Activated gamma-delta T cell treated with anti-CD3 and anti-CD28 coated beads, Interleukin-2, amount 50 U/mL, for 16 hours (primary cell): ENCODE measurements at places on chromosomes 12 and 14.

DNA sequence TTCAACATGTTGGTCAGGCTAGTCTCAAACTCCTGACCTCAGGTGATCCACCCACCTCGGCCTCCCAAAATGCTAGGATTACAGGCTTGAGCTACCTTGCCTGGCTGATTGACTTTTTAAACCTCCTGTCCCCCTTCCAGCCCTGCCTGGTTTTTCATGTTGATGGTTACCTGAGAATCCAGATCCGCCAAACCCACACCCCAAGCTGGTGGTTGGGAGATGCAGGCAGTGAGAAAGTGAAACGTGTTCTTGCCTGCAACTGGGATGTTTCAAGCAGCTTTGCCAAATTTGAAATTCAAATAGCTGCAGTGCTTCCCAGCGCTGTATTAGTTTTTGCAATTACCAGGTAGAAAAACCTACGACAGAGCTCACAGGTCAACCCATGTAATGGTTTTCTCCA, 238.3 kb upstream of the PWP1 start:
- no peak for DNase-seq

DNA sequence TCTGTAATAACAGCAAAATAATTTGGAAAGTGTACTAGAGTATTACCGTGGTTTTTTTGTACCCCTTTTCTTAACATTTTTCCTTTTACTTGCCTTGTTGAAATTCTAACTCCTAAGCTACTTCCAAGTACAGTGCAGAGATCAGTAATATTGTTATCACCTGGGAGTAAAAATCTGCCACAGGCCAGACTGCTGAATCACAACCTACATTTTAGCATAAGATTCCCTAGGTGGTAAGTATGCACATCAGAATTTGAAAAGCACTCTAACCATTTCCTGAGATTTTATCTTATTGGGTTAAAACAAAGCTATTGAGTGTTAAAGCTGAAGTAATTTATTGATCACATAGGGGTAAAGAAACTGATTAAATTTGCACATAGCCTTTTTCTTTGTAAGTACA, 55.2 kb upstream of the KCNH3 start:
- no peak for DNase-seq

DNA sequence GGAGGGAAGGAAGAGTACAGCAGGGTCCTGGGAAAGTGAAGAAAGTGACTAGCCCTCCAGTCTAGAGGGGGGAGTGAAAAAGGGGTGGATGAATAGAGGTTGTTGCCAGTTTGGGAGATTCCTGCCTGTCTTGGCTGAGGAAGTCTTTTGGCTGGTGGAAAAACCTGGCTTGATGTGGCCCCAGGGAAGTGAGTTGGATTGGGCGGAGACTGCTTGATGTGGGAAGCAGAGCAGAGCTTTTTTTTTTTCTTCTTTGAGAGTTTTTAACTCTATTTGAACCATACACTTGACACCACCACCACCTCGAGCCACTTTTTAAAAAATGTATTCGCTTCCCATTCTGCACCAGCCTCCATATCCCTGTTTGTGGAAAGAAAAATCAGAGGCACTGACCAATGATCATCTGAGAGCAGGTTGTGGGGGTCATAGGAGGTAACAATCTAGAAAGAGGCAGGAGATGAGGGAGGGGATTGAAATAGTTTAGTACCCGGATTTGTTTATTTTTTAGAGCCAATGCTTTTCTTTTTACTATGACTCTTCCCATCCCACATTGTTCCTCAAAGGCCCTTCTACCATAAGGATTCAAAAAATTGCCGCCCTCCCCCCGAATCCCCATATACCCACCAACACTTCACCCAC, 690 bp upstream of the DTX3 start:
- no peak for DNase-seq

- DNase-seq, result no peak
Observed at GRCh38 chr12:124393831-124394230, 98.9 kb downstream of the RFLNA start.

GRCh38 chr12:124389725-124390441, 95.0 kb downstream of the RFLNA start:
- no peak for DNase-seq

GRCh38 chr12:74689071-74689655, 151.5 kb downstream of the ATXN7L3B start:
- DNase-seq, result no peak

- no peak for DNase-seq
Observed at GRCh38 chr14:36671149-36671548, 9.5 kb downstream of the PAX9 start.

GRCh38 chr12:120726510-120726793, 826 bp downstream of the ACADS start:
- no peak for DNase-seq

DNA sequence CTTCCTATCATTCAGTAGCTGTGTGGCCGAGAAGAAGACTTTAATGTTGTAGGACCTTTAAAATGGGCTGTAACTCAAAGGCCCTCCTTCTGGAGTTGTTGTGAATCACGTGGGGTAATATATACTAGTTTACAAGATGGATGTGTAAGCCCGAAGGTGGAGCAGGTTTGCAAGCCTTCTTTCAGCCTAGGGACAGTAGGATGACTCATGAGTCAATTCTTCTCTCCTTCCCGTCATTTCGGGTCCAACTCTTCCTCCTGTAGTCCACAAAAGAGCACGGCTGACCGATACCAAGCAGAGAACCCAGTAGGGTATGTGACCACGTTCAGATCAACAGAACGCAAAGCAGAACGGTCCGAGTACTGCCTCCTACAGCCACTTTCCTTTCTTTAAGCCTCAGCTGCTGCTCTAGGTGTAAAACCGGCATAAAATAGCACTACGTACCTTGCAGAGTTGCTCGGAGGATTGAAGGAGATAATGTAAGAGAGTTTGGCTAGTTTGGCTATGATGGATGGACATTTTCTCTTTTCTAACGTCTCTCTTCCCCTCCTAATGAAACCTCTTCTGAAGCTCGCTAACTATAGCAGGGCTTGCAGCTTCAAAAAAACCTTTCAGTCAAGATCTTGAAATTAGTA, 1.3 kb upstream of the RASSF3 start:
- no peak for DNase-seq

DNA sequence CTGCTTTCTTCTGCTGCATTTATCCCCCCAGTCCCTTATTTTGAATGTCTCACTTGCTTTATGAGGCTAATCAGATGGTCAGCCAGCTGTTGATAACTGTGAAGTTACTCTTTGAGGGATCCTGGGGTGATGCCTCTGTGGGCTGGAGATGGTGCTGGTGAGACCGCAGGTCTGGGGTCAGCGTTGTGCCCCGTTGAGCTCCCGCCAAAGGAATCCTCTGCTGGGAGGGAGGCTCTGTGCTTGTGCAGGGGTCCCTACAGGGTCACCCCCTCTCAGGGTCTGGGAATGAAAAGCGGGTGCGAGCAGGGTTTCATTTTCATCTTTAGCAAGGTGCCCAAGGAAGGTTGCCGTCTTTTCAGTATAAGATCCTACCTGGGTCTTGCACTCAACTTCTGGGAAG, 161.2 kb upstream of the RTL1 start:
- no peak for DNase-seq

- DNase-seq, result no peak
Observed at GRCh38 chr12:98456576-98457573, 58.5 kb upstream of the TMPO start.

DNA sequence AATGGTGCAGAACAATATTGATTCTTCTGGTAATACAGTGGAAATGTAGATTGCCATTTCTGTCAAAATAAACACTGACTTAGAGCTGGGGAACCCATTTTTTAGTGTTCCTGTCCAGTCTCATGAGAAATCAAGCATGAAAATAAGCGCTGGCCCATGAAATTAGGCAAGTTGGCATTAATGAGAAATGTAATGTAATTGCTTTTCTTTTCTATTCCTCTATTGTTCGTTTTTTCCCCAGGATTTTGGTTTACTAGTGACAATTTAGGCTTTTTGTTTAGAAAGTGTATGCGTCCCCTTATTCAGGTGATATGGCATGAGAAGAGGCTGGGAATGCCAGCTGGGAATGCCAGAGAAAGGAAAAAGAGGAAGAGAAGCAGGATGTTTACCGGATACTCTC, 64.4 kb upstream of the KICS2 start:
- DNase-seq, result no peak

- no peak for DNase-seq
Observed at GRCh38 chr14:68223631-68224030, 404.1 kb downstream of the RAD51B start.

GRCh38 chr12:115023279-115024265, 339.6 kb upstream of the TBX3 start:
- no peak for DNase-seq

DNA sequence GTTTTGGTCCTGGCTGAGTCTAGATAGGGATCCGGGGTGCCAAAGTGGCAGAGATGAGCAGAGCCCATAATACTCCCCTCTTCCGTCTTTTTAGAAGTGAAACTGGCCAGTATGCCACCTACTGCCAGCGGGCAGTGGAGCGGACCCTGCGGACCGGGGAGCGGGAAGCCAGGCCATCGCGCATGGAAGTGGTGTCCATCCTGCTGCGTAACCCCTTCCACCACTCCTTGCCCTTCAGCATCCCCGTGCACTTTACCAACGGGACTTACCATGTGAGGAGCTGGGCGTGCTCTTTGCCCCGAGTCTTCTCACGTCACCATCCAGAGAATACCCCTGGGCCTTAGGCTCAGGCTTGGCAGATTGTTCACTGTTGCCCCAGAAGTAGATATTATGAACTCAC, 21.0 kb downstream of the PIGH start:
- DNase-seq, result no peak

DNA sequence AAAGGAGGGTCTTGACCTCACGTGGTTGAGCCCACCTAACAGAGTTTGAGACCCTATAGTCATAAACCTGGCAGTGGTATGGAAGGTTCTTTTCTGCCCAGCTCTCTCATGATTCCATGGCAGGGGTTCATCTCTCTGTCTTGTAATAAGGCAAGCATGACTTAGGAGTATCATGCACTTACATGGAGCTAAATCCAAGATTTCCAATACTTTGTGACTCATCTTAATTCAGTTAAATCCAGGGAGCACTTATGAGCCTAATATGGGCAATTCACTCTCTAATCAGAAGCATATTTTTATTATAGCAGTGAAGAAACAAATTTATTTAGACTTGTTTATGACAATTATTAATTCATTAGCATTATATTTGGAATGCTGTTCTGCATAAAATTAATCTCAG, 131.8 kb upstream of the CPSF6 start:
- no peak for DNase-seq

- no peak for DNase-seq
Observed at GRCh38 chr14:80629606-80630005, 311.9 kb downstream of the CEP128 start.

GRCh38 chr12:125249932-125250331, 184.7 kb downstream of the AACS start:
- no peak for DNase-seq

GRCh38 chr12:5923043-5923605, 21.9 kb downstream of the ANO2 start:
- no peak for DNase-seq

- DNase-seq, result no peak
Observed at GRCh38 chr12:124020514-124020949, 47.5 kb downstream of the ZNF664 start.
